ENCODE measurements at places on chromosomes 1 and 21.

GRCh38 chr1:194534784-194535183 is 1348.4 kb upstream of the B3GALT2 start:
- no peak for DNase-seq

GRCh38 chr1:36415661-36416326 is 18.1 kb upstream of the LSM10 start:
- DNase-seq, result no peak

GRCh38 chr1:56527548-56528302 is 51.6 kb downstream of the PLPP3 start:
- no peak for DNase-seq

DNA sequence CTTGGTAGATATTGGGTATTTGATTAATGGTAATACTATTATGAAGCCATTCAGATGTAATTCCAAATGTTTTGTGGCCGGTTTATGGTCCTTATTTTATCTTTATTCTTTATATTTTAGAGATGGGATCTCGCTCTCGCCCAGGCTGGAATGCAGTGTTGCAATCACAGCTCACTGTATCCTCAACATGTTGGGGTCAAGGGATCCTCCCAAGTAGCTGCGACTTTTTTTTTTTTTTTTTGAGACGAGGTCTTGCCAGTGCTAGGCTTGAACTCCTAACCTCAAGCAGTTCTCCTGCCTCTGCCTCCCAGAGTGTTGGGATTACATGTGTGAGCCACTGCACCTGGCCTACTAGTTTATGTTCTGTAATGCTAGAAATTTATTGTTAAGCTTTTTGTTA is 4.7 kb downstream of the DDI2 start:
- no peak for DNase-seq

DNA sequence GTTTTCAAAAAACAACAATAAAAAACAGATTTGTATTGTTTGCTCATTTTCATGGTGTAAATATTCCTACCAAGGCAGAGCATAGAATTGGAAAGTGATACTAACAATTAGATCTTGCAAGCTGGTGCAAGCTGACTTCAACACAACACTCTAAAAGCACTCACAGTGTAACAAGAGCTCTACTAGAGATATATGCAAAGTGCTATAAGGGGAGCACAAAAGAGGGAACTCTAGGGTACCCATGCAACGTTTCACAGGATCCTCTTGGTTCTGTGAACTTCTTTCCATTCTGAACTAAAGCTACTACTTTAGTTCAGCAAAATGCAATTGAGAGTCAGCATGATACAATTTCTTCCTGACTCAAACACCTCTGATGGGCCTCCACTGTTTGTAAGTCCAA is 78.3 kb downstream of the ATP1B1 start:
- no peak for DNase-seq

GRCh38 chr1:84089465-84089864 is 54.6 kb upstream of the PRKACB start:
- no peak for DNase-seq

DNA sequence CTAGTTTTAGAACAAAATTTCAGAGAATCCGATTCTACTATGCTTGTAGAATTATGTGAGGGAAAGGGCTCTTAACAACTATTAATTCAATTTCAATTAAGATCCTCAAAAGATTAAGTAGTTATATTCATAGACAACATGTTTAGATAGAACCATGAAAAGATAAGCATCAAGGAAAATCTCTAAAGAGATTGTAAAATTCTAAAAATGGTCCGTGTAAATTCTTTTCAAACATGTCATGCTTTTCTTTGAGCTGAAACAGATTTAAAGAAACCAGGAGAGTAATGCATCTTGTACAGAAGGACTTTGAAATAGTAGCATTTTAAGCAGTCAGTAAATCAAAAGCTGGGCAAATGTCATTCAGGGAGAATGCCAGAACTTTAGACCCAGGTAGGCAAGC is 1080.6 kb upstream of the B3GALT2 start:
- no peak for DNase-seq

- no peak for DNase-seq
Observed at GRCh38 chr1:230691615-230692014, 22.3 kb downstream of the AGT start.

DNA sequence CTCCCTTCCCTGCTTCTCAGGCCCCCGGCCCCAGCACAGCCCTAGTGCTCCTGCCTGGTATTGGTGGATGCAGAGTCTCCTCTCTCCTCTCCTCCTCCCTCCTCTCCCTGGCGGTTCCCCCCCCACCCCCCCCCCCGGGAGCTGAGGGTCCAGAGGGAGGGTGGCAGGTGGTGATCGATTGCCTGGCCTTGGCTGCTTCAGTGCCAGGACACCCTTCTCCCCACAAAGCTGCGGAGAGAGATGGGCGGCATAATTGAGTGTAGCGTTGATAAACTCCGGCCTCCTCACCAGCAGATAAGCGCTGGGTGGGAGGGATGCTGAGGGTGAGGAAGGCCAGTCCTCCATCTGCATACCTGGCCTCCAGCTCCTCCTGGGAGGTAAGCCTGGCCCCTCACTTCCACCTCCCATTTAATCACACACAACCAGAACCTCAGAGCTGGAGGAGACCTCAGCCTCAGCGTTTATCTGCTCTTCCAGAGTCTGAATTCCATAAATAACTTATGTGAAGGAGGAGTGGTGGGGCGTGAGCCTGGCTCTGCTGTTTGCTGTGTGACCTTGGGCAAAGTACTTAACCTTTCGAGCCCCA is 60.8 kb downstream of the LRRN2 start:
- DNase-seq, result no peak

GRCh38 chr1:11598461-11598860 is 55.8 kb downstream of the FBXO2 start:
- no peak for DNase-seq

- DNase-seq, result no peak
Observed at GRCh38 chr1:16352842-16353535, 709 bp upstream of the FBXO42 start.

- DNase-seq, result no peak
Observed at GRCh38 chr1:90314533-90314932, 319.6 kb downstream of the ZNF326 start.

DNA sequence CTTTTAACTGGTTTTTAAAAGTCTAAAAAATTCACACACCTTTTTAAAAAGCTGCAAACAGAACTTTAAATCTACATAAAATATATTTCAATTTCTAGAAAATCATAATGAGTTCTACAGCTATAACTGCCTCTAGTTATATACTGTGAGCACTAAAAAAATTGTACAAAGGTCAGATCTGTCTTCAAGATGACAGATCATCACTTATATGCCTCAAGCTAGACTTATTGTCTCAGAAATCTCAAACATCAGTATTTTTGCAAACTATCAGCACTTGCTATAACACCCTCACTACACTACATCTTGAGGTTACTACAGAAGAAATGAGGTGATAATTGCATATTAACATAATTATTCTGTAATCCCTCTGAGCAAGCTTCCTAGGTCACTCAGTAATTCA is 76.5 kb downstream of the ZNF644 start:
- DNase-seq, result no peak

DNA sequence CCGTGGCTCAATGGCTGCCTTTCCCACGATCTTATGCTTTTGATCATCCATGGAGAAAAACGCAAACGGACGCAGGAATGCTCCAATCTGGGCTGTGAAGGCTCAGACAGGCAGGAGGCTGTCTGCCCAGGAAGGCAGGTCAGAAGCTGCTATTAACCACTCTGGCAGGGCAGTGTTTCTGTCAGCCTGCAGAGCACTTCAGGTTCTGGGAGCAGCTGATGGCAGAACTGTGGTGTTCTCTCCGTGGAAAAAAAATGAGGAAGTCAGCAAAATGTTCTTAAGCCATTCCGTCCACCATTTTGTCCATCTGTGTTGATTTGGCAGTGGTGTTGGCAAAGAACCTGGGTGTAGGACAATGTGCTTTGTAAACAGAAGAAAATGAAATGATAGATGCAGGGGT is 91.7 kb downstream of the SIM2 start:
- DNase-seq, result no peak

DNA sequence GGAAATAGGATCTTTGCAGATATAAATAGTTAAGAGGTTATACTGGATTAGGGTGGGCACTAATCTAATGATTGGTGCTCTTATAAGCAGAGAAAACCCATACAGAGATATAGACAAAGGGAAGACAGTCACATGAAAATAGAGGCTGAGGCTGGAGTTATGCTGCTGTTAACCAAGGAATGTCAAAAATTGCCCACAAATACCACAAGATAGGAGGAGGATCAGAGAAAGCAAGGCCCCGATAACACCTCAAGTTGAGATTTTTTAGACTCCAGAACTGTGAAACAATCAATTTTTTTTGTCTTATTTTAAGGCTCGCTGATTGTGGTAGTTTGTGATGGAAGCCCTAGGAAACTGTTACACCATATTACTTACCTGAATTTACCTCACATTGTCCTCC is 513.2 kb downstream of the COL11A1 start:
- DNase-seq, result no peak

- DNase-seq, result peak; percentile 48
Observed at GRCh38 chr21:42575111-42575510, 61.5 kb downstream of the SLC37A1 start.

All from suprapubic skin (tissue), 4 donors.